ENCODE measurements at places on chromosomes 2 and 18.

GRCh38 chr2:27127883-27128667, 4.5 kb downstream of the ABHD1 start:
- DNase-seq, result no peak

DNA sequence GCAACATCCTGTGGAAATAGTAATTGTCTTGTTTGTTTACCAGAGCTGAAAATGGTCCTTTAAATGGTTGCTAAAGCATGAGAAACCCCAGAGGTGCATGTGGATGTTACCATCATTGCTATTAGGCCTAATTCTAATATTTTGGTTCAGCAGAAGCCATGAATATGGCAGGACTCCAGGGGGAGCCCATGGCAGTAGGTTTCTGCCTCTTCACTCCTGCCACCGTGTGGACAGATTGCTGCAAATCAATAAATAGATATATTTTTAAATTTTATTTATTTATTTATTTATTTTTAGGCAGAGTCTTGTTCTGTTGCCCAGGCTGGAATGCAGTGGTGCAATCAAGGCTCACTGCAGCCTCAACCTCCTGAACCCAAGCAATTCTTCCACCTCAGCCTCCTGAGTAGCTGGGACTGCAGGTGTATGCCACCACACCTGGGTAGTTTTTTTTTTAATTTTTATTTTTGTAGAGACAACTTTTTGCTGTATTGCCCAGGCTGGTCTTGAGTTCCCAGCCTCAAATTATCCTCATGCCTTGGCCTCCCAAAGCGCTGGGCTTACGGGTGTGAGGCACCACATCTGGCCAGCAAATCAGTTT, 54.9 kb upstream of the CAPN13 start:
- DNase-seq, result no peak

GRCh38 chr18:12639990-12640880, 17.7 kb downstream of the SPIRE1 start:
- DNase-seq, result no peak

GRCh38 chr18:73283788-73284187, 416.0 kb upstream of the NETO1 start:
- no peak for DNase-seq

DNA sequence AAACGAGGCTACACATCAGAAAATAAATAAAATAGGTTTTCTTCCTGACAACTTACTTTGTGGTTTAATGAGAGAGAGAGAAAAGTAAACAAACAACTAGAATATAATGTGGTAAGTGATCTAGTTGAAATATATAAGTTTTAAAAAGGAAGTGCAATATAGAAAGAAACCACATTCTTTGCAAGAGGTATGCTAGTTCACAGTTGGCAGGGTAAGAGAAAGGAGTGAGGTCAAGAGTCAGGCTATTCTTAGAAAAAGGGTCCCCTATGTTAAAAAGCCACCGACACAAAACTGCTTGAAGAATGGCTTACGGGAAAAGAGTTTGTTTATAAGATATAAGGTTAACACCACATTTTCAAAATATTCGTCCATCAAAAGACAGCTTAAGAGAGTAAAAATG, 462.1 kb downstream of the ERBB4 start:
- no peak for DNase-seq

GRCh38 chr2:207993151-207993763, 32.1 kb downstream of the PLEKHM3 start:
- DNase-seq, result no peak
